ENCODE measurements at places on chromosomes 6 and 20.

- no peak for DNase-seq
Measured at GRCh38 chr6:135891710-135892109, 40.2 kb downstream of the PDE7B start.

DNA sequence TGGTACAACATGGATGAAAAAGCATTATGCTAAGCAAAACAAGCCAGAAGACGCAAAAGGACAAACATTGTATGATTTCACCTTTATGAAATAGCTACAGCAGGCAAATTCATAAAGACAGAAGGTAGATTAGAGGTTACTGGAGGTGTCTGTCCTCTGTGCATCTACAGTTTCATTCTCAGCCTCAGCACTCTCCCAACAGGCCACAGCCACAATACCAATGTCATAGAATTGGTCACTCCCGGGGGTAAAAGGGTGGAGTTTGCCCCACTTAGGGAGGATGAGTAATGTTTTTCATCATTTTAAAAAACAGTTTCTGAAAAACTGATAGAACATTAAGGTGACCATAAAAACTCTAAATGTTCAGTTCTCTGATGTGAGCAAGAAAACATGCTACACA lies 17.2 kb upstream of the TMX4 start:
- no peak for DNase-seq

- DNase-seq = no peak
Measured at GRCh38 chr6:16413399-16413798, 175.0 kb downstream of the GMPR start.

GRCh38 chr6:28673787-28674671 lies 148.3 kb downstream of the GPX5 start:
- DNase-seq = peak; percentile 86

- no peak for DNase-seq
Measured at GRCh38 chr6:166388290-166389004, 5.7 kb upstream of the MPC1 start.

- DNase-seq = peak; percentile 36
Measured at GRCh38 chr20:51385646-51386530, 156.6 kb downstream of the NFATC2 start.

DNA sequence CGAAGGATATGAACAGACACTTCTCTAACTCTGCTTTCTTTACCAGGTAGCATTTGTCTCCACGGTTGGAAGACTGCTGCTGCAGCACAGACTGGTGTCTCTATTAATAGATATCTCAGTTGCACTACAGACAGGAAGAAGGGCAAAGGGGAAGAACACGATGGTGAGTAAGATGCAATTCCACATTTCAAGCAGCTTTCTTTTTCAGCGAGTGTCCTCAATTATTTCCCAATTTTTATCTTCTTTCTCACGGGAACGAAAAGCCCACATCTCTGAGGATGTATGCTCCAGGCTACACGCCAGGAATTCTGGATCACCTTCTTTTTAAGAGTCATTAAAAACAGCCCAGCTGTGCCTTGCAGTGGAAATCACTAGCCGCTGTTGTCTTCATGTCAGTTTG lies 311.6 kb upstream of the ECI2 start:
- DNase-seq = no peak
